ENCODE measurements at places on chromosomes 13 and 19.

DNA sequence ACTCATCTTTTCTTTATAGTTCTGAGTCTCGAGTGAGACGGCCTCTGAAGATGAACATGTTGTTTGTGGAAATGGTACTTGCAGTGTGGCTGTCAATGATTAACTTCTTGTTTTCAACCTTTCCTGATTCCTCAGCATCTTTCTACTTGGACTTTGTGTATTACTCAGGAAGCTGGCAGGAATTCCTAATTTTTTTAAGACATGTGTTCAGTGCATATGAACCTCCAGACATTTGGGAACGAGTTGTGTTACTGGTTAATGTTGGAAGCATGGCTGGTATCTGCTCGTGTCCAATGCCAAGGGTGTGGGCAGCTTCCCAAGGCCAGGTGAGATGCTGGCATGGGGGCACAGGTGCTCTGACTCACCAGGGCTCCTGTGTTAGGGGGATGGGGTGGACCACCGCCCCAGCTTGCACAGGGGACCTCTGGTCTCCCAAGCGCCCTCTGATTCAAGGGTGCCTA is 61.1 kb upstream of the MCF2L start:
- no peak for DNase-seq

DNA sequence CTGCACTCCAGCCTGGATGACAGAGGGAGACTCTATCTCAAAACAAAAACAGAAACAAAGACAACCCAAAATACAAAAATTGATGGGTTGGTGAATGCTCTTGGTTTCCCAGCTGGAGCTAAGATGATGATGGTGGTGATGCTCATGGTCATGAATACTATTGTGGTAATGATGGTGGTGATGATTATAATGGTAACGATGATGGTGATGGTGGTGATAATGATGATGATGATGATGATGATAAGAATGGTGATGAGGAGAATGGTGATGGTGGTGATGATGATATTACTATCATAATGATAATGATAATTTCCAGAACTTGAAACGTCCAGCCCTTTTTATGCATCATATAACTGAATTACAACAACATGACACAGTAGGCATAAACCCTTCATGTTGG is 40.1 kb downstream of the VAV1 start:
- no peak for DNase-seq

- no peak for DNase-seq
Observed at GRCh38 chr13:113538689-113539058, 45.9 kb upstream of the TFDP1 start.

DNA sequence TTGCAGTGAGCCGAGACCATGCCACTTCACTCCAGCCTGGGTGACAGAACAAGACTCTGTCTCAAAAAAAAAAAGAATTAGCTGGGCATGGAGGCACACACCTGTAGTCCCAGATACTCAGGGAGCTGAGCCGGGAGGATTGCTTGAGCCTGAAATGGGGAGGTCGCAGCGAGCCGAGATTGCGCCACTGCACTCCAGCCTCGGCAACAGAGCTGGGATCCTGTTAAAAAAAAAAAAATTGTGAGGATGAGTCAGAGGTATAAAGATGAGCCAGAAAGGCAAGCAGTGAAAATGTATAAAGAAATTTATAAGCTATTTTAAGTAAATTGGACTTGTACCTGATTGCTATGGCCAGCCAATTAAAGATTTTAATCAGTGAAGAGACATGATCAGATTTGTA is 21.1 kb downstream of the KBTBD6 start:
- DNase-seq, result no peak

- no peak for DNase-seq
Observed at GRCh38 chr19:2994588-2995131, 17.3 kb downstream of the TLE6 start.
